ENCODE measurements at places on chromosomes 5 and 9.

DNA sequence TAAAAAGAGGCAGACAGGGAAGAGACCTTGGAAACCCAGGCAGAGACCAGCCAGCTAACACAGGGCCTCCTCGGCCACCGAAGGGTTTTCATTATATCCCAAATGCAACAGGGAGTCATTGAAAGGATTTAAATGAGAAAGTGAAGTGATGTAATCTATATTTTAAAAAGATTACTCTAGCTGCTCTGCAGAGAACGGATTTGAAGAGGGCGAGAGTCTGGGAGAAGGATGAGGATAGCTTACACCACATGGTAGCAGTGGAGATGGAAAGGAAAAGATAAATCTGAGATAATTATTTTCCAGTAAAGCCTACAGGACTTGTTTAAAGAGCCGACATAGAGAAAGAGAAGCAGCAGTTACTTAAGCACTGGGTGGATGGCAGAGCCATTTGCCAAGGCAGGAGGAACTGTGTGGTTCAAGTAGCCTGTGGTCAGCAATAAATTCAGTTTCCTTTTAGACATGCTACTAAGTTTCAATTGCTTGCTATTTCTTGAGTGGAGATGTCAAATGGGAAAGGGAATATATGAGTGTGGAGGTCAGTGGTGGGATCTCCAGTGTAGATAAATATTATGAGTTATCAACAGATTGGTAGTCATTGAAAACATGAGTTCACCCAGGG lies 9.3 kb downstream of the FBN2 start:
- no peak for DNase-seq

- DNase-seq: no peak
Measured at GRCh38 chr9:94611638-94612068, 18.0 kb upstream of the FBP2 start.

DNA sequence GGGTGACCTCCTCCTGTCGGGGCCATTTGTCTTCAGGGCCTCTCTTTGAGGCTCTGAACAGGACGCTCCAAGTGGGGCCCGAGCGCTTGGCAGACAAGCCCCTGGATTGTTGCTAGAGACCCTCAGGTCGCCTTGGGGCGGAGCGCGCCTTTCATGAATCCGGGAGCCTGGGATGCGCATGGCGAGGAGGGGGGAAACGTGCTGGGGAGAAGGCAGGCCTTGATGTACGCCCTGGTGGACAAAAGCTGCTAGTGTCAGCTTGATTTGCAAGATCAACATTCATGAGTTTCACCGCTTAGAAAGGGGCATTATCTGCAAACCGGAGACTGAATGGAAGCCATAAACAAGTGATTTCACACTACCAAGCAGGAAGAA lies 226.3 kb downstream of the SMARCA2 start:
- peak; percentile 52 for DNase-seq

DNA sequence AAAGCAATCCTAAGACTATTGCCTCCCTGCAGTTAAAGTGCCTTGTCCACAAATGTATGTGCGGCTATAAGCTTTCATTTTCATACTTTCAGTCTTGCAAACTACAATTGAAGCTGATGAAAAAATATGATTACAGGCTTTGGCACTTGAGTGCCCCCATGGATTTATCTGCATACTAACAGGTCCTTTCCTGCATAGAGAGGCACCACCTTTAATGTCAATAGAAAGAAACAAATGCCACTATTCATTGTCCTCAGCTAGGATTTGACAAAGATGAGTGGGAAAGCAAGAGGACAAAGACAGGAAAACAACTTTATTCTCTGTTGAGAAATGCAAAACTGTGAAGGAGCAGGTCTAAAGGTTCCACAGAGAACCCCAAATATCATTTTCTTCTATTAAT lies 125.7 kb upstream of the PTGER4 start:
- no peak for DNase-seq

DNA sequence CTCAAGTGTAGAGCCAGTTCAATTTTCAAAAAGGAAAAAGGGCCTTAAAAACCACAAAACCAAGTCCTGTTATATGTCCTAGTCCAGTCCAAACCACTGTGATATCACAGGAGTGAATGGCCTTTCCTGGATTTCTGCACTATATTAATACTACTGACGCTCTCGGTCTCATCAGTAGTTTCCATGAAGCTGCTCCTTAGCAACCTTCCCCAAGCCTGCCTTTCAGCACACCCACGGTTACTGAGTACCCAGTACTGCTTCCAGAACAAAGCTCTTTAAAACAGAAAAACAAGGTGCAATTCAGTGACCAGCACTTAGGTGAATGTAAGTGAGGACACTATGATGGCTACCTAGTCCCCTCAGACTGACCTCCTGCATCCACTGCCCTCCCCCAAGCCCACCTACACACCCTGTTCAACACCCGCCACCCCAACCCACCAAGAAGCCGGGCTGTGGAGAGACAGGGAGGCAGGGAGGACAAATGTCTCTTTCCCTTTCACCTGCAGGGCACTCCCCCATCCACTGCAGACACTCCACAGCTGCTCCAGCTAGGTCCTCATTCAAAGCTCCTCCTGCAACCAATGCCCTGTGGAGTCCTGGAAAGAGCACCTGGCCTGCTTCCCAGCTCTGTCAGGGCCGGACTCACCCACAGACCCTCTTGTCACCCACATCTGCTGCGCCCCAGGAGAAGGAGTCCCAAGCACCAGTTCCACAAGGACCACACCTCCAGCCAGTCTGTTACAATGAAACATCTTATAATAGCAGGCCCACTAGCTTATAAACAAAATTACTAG lies 25.9 kb downstream of the PSMB7 start:
- DNase-seq: no peak

Measured in ELR (cell line).